ENCODE measurements at places on chromosomes 6 and 20. TPM values are rescaled to one million over a fixed set of nuclear protein-coding genes. Genes with fewer than 3 reads are reported as not detected.

The C20orf202 gene
- not detected for total RNA-seq

The PHF10 gene
- 19.6 TPM for total RNA-seq

The ZC2HC1B gene
- not detected for total RNA-seq

The TINAG gene
- not detected for total RNA-seq

The FABP7 gene
- not detected for total RNA-seq

The BCAS1 gene
- 0.08 TPM for total RNA-seq

The SFTA2 gene
- not detected for total RNA-seq

The PRR18 gene
- total RNA-seq: 2.0 TPM

The BFSP1 gene
- 0.10 TPM for total RNA-seq

The CAP2 gene
- 2.5 TPM for total RNA-seq

The SLC22A1 gene
- total RNA-seq: 1,378 TPM

The DAAM2 gene
- total RNA-seq: 6.0 TPM

The CDH4 gene
- not detected for total RNA-seq

The CLPSL1 gene
- total RNA-seq: not detected

The HLA-DOA gene
- 0.70 TPM for total RNA-seq

The C20orf144 gene
- total RNA-seq: not detected

The RAMACL gene
- 0.28 TPM for total RNA-seq

The TAGAP gene
- total RNA-seq: 0.45 TPM

The GPR6 gene
- total RNA-seq: not detected

The PNLDC1 gene
- total RNA-seq: 0.23 TPM

The VSX1 gene
- total RNA-seq: 0.18 TPM

The SLC32A1 gene
- total RNA-seq: not detected

The PMEPA1 gene
- total RNA-seq: 5.2 TPM

The KIF16B gene
- 10.1 TPM for total RNA-seq

The PARD6B gene
- total RNA-seq: 10.9 TPM

The DBNDD2 gene
- total RNA-seq: 2.9 TPM

The DOK5 gene
- not detected for total RNA-seq

The RAET1L gene
- total RNA-seq: not detected

The CTAGE9 gene
- not detected for total RNA-seq

The IPCEF1 gene
- total RNA-seq: 0.98 TPM

The MCCD1 gene
- total RNA-seq: not detected

The SIGLEC1 gene
- total RNA-seq: 5.9 TPM

The HRH3 gene
- total RNA-seq: not detected

The CLDN20 gene
- total RNA-seq: not detected

The RIPPLY2 gene
- not detected for total RNA-seq

The EYS gene
- total RNA-seq: 1.3 TPM

Measured in left lobe of liver (tissue), 2 donors.